ENCODE measurements at places on chromosomes 2 and 18.

DNA sequence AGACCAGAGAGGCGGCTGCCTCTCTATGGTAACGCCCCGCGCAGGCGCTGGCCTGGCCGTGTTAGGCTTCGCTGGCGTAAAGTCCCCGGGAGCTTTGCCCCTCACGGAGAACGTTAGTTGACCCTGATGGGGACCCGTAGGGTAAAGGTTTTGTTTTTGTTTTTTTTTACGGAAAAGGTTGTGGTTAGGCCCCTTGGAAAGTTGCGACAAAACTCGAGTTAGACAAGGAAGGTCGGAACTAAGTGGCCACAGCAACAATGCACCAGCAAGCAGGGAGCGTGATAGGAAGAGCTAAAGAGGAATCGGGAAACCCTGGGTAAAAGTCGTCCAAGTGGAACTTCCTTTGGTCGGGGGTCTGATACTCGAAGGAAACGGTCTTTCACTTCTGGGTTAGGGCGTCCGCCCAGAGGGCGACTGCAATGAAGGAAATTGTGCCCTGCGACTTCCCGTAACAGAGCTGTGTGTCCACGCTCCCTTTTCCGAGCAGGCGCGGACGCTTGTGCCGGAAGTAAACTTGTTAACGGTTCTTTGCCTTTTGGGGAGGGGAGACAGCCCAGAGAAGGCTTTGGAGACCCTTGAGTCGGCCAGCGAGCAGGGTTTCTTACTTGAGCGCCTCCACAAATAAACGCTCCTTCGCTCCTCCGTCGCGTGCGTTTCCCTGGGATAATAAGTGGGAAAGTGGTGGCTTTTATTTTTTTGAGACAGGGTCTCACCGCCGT, 493 bp upstream of the CLASP1 start:
- DNase-seq = peak; percentile 82

- no peak for DNase-seq
These were observed 83.3 kb downstream of the EML4 start for GRCh38 chr2:42252464-42252863.

DNA sequence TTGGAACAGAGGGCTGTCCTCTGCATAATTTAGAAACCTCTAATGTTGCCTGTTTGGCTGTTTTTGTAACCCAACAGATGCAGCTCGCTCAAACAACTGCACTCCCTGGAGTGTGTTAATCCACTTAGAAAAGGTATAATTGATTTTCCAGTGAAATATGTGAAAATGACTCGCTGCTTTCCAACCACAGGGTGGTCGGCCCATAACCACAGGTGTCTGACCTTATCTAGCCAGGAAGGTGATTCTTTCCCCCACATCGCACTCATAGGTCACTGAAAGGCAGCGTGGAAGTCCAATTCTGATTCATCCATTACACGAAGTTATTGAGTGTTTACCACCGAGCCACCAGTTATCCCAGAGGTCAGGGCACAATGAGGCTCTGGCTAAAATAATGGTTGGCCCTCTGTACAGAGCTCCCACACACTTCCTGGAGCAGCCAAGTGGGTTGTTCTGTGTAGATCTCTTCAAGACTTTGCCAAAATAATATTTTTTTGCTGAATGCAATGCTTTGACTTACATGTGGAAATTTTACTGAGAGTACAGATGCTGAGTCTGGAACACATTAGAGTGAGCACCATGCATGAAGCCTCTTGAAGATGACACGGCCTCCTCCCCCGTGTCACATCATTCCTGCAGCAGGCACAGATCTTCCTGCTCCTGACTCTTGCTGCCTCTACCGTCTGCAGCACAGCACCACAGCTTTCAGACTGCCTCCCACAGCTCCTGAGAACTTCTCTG, 396.2 kb downstream of the ZNF516 start:
- DNase-seq = no peak

- DNase-seq = peak; percentile 41
These were observed 697 bp downstream of the KCMF1 start for GRCh38 chr2:84971510-84972206.

DNA sequence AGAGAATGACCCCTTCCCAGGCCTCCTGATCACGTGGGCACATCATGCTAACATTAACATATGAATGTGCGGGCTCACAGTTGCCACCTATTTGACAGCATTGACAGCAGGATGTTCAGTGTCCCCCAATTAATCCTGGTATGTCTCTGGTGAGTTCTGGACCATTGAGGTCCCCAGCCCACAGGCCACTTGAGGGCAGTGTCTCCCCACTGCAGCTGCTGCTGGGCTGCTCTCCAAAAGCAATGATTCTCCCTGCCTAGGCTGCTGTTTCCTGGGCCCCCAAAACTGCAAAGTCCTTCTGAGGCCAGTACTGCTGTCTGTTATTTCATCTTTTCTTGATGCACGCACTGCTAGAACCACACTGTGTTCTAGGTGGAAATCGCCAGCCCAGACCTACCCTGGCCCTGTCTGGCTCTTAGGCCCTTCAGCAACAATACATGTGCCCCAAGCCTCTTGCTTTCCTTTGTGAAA, 52.7 kb upstream of the MAPK4 start:
- no peak for DNase-seq

- DNase-seq = no peak
These were observed 24.4 kb downstream of the SERTAD2 start for GRCh38 chr2:64629329-64629781.

- no peak for DNase-seq
These were observed 192.5 kb downstream of the HAUS1 start for GRCh38 chr18:46296656-46297055.

GRCh38 chr18:55096263-55096951, 137.1 kb upstream of the CCDC68 start:
- no peak for DNase-seq

- no peak for DNase-seq
These were observed 19.8 kb downstream of the RPRD1A start for GRCh38 chr18:36047521-36047920.

GRCh38 chr2:124913868-124914267, 888.8 kb downstream of the CNTNAP5 start:
- no peak for DNase-seq

GRCh38 chr2:124476291-124476690, 451.2 kb downstream of the CNTNAP5 start:
- DNase-seq = no peak

DNA sequence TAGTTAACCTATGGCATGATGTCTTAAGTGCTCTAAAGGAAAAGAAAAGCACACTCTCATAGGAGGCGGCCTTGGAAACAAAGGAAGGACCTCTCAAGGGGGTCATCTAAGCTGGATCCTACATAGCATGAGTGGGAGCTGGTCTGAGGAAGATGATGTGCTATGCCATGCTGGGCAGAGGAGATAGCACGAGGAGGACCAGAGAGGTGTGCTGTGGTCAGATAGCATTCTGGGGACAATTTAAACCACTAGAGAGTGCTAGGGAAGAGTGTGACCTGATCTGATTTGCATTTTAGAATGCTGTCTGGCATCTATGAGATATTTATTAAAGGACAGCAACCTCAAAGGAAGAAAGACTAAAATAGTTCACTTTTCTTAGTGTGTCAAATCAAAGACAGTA, 910.1 kb upstream of the CELF4 start:
- DNase-seq = no peak

GRCh38 chr2:97963880-97964279, 31.9 kb downstream of the TMEM131 start:
- no peak for DNase-seq

- DNase-seq = no peak
These were observed at the start of gene LIMS2 for GRCh38 chr2:127675331-127676261. Gene LIMS2, minus strand, starts transcription at chr2:127675530. Its CDS starts 506 bp downstream, at chr2:127675024.

DNA sequence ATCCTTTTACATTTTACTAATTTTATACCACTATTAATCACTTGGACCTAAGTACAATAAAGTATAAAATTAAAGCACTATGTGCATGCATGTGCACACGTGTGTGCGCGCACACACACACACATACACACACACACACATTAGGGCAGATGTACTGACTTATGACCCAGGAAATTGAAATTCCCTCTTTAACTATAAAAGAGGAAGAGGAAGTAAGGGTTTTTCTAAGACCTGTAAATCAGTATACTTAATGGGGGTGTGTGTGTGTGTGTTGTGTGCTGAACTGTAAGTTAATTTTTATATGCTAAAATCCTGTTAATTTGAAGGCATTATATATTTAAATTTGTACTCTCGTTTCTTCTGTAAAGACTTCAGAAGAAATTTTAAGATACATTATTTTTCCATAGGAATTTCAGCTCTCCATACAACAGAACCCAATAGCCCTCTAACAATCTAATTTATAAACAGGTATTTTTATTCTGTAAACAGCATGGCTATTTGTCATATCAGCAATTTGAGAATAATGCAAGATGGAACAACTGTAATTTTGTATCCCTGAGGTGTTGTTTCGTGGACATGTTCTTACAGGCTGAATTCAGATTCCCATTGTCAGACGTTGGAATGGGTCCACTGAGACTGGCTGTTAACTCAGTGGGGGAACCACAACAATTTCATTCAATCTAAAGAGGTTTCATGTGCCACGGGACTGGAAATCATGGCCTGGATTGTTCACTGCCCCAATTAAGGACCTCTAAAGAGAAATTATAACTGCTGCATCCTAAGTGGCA, 90.9 kb downstream of the PLA2R1 start:
- DNase-seq = no peak

DNA sequence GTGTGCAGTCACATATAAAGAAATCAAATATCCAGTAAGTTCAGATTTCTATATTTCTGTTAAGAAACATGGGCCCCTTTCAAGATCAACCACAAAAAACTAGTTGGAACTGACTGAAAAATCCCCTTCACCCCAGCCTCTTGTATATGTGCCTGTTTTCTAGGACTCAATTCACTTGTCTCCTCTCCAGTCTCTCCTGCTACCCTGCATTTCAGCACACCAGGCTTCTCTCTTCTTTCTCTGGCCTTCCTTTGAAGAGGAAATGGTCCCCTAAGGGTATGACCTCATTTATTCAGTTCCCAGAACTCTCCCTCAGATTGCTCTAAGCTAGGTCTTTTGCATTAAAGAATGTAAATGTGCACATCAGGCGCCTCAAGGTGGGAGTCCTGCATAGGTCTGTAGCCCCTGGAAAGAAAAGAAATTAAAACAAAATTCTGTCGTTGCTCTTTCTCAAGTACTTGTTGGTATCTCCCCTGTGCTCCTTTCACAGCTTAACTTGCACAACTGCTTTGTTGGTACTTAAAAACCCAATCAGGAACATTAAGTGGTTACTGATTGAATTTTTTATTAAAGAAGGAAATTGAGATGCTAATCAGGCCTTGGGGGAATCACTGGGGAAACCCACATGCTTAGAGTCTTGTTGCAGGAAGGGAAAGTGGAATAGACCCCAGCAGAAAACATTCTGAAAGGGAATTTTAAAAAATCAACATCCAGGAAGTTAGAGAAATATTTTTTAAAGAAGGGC, 278.4 kb downstream of the AGPS start:
- no peak for DNase-seq

GRCh38 chr2:119025762-119026351, 83.9 kb downstream of the MARCO start:
- no peak for DNase-seq

- DNase-seq = no peak
These were observed 52.6 kb upstream of the DAPL1 start for GRCh38 chr2:158742536-158742935.

Data from activated naive CD4-positive, alpha-beta T cell (primary cell).